ENCODE measurements at places on chromosomes 2 and 18. TPM values are rescaled to one million over a fixed set of nuclear protein-coding genes. Genes with fewer than 3 reads are reported as not detected.

DNA sequence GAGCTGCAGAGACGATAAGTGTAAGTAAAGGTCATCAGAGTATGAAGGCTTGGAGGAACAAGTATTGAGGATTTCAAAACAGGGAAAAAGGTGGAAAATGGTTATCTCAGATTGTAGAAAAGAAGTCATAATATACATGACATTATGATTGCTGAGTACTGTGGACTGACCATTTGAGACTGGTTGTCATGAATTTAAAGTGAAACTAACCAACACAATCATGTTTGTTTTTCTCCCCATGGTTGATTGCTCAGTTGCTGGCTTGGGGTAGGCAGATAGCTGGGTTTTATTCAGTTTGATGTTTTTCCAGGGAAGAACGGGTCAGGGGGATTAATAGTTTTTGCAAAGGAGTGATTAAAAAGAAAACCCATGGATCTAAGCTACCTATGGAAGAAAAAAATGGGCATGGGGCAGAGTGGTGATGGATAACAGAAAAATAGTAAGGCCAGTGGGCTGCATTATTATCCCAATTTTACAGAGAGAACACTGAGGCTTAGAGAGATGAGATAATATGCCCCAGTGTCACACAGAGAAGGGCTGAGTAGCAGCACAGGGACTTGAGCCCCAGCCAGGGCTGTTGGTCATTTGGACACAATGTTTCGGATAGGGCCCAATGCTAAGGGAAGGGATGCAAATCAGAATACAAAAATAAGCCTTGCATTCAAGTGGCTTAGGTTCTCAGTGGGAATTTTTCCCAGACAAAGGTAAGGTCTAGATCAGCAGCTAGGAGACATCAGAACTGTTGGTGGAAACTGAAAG lies 885.7 kb downstream of the DCC start:
- DNase-seq: no peak

GRCh38 chr2:17271416-17271815 lies 246.8 kb downstream of the RAD51AP2 start:
- no peak for DNase-seq

- no peak for DNase-seq
Measured at GRCh38 chr2:231388725-231389346, 6.7 kb upstream of the B3GNT7 start.

- DNase-seq: no peak
Measured at GRCh38 chr2:38149531-38149930, 73.6 kb upstream of the CYP1B1 start.

- DNase-seq: no peak
Measured at GRCh38 chr18:45458033-45458432, 157.2 kb upstream of the SLC14A2 start.

GRCh38 chr2:135299658-135300244 lies 231.3 kb downstream of the ZRANB3 start:
- DNase-seq: no peak

GRCh38 chr2:3628241-3628679 lies 29.7 kb upstream of the ALLC start:
- no peak for DNase-seq

GRCh38 chr2:223725986-223726970 lies 111.1 kb downstream of the AP1S3 start:
- no peak for DNase-seq

- no peak for DNase-seq
Measured at GRCh38 chr18:5318061-5318700, 22.7 kb upstream of the ZBTB14 start.

- peak; percentile 73 for DNase-seq
Measured at GRCh38 chr2:33521791-33522281, 45.4 kb downstream of the RASGRP3 start.

GRCh38 chr2:140975237-140975636 lies 1155.6 kb downstream of the LRP1B start:
- no peak for DNase-seq

DNA sequence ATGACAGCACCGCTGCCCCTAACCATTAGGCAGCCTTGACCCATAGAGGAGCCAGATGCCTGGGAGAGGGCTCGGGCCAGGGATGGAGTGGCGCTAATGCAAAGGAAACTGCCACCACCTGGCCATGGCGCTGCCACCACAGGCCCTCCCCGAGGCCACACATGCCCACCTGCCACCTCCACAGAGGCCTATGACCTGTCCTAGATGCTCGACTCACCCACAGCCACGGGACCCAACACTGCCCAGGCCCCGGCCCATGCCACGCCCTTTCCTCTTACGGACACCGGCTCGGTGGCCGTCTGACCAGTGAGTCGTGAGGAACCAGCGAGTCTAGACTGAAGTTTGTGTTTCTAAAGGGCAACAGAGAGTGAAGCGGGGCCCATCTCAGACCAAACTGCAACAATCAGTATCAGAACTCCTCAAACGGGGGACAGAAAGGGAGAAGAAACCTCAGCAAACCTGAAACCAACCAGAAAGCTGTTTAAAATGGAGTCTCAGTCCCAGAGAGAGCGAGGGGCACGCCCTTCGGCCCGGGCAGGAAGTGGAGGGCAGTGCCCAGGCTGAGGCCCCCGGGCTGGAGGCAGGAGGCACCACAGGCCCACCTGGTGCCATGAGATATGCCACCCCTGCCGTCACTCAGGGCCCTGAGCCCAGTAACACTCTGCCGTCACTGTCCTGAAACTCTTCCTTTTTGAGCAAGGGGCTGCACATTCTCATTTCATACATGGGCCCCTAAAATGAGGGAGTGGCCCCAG lies 711 bp downstream of the GPR17 start:
- DNase-seq: no peak

GRCh38 chr2:112630268-112630667 lies 15.5 kb upstream of the SLC20A1 start:
- DNase-seq: no peak

- DNase-seq: no peak
Measured at GRCh38 chr18:72601944-72602343, 57.8 kb upstream of the CBLN2 start.

DNA sequence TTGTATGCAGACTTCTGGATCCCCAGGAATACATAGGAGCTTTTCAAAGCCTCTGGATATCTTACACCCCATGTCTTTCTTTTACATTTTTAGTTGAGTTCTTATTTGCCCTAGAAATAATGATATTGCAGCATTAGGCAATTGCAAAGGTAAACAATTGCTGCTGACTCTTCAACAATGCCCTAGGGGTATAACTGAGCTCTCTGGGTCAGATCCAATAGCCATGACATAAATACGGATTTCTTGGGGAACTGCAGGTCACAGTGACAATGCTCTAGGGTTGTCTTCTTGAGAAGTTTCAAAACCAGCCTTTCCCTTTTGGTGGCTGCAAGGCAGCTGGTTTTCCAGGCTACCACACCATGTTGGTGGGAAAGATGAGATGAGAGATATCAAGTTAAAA lies 16.5 kb upstream of the OR6B3 start:
- no peak for DNase-seq

DNA sequence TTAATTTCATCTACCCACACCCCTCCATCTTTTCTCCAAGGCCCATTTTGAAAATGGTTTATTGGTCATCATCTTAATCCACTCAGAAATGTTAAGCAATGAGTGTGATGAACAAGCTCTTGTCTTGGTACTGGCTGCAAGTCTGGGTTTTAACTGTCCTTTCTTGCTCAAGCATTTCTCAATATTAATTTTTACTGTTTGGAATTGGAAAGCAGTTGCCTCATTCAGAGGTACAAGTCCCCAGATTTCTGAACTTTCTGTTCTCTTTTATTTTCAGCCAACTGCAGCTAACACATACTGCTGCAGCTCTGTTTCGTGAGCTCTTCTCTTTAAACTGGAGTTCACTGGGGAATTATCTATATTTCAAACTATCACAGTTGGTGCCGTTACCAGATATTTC lies 99.4 kb upstream of the TEX51 start:
- DNase-seq: no peak

DNA sequence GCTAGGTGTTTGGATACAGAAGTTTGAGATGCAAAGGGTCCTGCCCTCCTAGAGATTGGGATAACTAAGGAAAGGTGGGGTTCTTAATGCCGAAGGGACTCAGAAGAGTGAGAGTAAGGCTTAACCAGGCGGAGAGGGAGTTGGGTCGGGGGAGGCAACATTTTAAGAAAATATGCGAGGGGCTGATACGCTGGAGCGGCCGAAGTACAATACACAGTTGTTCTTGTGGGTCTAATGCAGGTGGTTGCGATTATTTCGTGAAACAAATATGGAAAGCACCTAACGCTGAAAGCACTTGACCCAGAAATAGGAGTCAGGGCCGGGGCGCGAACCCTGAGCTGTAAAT lies 344 bp upstream of the MRPL33 start:
- DNase-seq: no peak

- DNase-seq: no peak
Measured at GRCh38 chr18:25786758-25787157, 303.7 kb downstream of the SS18 start.

GRCh38 chr2:177295484-177295883 lies 31.0 kb upstream of the NFE2L2 start:
- no peak for DNase-seq

DNA sequence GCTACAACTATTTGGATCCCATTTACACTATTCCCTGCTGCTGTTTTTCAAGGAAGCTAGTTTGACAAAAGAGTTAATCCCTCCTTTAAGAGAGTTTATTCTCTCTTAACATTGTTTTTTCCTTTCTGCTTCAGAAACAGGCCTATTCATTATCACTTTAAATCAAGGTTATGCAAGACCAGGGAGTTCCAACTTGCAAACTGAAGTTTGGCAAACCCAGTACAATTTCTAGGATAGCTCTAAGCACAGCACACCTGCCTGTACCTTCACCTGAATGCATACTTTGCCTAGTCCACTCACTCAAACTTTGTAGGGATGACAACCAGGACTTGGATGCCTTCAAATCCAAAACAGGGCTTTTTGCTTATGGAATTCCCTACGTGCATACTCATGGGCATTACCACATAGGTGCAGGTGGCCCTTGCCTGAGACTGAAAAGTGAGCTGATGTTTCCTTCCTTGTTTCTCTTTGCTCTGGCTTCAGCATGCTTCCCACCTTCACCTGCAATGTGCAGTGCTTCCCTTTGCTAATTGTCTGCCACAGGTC lies 193.8 kb upstream of the MMADHC start:
- DNase-seq: no peak

DNA sequence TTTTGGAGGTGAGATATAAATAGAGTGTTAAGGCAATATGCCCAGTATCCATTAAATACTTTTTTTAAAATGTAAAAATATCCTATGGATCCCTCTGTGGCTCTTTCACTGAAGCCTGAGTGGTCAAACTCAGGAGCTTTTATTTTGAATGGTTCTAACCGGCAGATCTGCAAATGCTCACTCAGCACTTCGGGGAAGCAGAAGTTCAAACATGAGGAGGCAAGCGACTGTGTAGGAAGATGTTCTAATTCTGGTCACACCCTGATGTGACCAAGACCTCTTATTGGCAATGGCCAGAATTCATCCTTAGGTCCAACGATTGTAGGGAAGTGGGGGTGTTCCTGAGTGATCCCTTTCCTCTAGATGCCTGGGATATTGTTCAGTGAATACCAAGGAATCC lies 168.8 kb downstream of the CDCA7 start:
- DNase-seq: no peak

DNA sequence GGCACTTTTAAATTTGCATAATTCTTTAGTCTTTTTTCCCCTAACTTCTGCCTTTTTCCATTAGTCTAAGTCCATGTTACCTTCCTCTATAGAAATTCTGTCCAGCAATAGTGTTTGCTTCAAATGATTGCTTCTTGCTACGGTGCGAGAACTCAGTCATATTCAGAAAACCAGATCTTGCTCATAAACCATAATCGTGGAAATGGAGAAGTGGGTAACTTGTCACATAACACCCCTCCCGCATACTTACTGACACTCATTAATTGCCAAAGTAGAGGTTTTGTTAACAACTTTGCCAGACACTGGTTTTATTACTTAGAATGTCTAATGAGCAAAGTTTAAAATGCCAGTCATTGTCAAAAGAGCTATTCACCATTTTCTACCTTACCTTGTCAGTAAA lies 94.3 kb upstream of the TWSG1 start:
- DNase-seq: no peak

DNA sequence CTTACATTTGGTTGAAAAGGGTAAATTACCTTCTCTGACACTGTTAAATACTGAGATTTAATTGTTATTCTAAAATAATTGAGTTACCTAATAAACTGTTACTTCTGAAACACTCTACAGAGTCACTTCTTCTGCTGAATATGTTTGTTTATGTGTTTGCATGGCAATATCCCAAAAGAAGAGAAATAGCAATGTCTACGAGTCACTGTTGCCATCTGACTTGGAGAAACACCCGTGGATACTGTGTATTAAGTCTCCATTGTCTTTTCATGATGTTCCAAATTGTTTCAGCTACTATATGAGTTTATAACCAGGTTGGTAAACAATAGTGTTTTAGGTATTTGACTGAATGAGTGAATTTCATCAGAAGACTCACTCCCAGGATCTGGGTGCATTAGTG lies 754.2 kb upstream of the ID2 start:
- no peak for DNase-seq

DNA sequence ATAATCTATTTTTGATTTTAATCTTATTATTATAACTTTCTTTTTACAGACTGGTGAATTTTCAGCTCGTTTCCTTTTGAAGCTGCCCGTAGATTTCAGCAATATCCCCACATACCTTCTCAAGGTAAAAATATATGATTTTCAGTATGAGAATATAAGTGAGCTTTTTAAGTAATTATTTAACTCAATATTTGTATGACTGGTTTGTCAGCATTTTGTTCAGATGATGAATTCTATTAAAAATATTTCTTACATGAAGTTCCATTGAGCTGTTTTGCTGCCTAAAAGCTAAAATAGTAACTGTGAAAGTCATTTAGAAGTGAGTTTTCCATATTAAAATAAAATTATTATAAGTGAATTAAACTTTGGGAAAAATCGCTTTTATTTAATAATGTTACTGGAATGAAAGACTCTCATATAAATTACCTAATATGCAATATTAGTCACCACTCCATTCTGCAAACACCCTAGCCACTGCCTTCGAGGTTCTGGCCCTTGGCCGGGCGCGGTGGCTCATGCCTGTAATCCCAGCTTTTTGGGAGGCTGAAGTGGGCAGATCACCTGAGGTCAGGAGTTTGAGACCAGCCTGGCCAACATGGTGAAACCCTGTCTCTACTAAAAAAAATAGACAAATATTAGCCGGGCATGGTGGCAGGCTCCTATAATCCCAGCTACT lies 155.3 kb downstream of the BABAM2 start:
- DNase-seq: no peak

Gene NEU2
- total RNA-seq: not detected

Gene SLC19A3
- total RNA-seq: 28.1 TPM

Gene RIT2
- not detected for total RNA-seq

Gene PJVK
- 5.0 TPM for total RNA-seq

Gene OSR1
- 36.2 TPM for total RNA-seq

Gene DNER
- total RNA-seq: 5.8 TPM

Gene CD8B
- total RNA-seq: 0.77 TPM

Gene CYP26B1
- 2.6 TPM for total RNA-seq

Gene LAMA1
- 2.8 TPM for total RNA-seq

Gene DRC1
- 18.4 TPM for total RNA-seq

Gene FBLN7
- total RNA-seq: 2.7 TPM

Gene PAIP2B
- 9.1 TPM for total RNA-seq

Gene CCDC178
- 1.1 TPM for total RNA-seq

Gene AQP12B
- total RNA-seq: not detected

Gene AP1S3
- total RNA-seq: 6.3 TPM

Gene KIF1A
- 2.3 TPM for total RNA-seq

Gene POTEC
- not detected for total RNA-seq

Gene AFF3
- total RNA-seq: 90.9 TPM
